ENCODE measurements at places on chromosomes 3 and 15.

DNA sequence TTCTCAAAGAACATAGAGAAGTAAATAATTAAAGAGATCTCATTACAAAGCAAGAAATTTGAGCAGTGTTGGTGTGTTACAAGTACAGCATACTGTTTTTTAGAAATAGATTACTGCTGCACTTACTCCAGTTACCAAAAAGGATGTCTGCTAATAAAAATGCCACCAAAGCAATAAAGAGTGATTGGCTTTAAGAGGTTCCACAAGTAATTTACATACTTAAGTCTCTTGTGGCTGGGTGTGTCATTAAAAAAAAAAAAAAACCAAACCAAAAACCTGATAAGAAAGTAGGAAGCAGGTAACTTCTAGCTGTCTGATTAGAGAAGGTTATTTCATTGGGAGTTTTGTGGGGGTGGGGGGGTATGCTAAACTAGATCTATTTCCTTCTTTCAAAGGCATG, 15.2 kb downstream of the RAB11A start:
- peak; percentile 38 for DNase-seq

DNA sequence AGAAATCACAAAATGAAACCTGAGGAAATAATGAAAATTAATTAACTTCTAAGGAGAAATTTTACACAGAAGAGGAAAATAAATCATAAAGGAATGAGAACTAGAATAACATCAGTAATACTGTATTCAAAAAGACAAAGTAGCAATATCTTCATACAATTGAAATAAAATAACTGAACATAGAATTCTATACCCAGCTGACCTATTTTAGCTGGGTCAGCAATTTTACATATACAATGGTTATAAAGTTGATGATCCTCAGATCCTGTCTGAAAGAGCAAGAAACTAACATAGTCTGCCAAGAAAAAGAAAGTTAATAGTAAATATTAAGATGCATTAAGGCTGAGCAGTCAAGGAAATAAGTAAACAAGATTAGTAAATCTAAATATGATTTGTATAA, 93.0 kb upstream of the P3H2 start:
- no peak for DNase-seq

GRCh38 chr3:4496087-4496452, 2.9 kb downstream of the ITPR1 start:
- no peak for DNase-seq

- peak; percentile 66 for DNase-seq
Observed at GRCh38 chr3:128572644-128573105, 77.9 kb downstream of the RPN1 start.

DNA sequence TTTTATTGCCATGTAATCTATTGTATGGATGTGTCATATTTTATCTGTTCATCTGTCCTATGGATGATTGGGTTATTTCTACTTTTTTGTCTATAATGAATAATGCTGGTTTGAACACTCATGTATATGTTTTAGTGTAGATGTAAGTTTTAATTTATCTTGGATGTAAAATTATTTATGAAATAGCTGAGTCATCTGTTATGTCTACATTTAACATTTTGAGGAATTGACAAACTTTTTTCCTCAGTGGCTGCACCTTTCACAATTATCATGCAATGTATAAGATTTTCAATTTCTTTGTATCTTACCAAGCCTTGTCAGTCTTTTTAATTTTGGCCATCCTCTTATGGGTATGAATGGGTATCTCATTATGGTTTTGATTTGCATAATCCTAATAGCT, 666.4 kb downstream of the DIPK2A start:
- DNase-seq, result no peak

DNA sequence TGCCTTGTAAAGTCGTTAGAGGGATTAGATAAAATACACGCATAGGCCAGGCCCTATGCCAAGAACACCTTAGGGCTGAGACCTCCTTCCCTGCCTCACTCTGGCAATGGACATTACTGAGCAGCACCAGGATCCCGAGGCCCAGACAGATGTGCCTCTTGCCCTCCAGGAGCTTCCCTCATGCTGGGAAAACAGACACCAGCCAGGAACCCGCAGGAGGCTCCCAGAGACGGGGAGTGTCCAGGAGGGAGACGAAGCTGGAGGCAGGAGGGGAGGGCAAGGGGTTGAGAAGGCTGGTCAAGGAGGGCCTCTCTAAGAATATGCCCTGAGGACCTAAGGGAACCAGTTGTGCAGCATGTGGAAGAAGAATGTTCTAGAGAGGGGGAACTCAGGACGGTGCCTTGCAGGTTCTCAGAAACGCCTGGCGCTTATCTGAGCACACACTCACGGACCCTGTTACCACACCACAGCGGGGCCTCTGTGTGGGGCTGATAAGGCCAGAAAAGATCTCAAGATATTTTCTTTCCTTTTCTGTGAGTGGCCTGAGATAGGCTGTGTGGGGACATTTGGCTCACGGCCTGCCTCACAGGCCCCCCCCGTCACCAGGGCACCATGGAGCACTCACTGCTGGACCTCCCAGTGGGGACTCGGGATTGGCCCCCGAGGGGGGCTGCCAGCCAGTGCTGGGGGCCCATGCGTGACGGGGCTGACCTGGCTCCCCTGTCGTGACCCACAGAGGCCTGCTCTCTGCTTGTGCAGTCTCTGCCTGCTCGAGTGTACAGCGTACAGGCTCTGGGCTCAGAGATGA, 22.0 kb upstream of the CYP11A1 start:
- DNase-seq, result peak; percentile 99

DNA sequence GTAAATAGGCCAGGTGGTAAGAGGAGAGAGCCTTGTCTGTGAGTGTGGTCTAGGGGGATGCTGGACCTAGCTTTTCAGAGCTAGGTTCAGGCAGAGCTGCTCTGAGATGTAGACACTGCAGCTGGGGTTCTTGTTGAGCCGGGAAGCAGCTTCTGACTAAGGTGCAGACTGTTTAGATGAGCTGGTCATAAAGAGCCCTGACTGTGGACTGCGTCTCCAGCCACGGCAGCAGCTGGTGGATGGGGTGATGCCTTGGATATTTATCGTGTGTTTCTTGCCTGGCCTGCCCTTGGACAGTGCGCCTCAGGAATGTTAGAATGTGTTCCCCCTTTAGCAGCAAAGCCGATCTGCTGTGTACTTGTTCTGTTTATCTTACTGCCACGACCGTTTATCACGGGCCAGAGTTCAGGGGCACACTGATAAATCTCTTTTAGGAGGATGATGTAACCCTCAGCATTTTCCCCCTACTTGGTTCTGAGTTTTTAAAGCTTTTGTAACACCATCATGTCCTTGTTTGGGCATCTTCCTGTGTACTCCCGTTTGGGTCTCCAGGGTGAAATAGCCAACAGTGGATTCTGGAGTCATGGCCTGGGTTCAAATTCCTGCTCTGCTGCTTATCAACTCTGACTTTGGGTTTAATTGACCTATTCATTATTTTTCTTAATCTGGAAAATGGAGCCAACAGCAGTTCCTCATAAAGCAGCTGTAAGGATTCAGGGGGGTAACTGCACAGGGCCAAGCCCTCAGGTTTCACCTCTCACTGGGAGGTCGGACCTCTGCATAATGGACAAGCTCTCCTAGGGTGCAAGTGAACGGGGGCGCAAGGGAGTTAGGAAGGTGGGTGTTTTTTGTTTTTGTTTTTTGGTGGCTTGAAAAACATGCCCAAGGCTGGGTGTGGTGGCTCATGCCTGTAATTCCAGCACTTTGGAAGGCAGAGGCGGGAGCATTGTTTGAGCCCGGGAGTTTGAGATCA, 51.4 kb downstream of the FLNB start:
- DNase-seq, result peak; percentile 83

DNA sequence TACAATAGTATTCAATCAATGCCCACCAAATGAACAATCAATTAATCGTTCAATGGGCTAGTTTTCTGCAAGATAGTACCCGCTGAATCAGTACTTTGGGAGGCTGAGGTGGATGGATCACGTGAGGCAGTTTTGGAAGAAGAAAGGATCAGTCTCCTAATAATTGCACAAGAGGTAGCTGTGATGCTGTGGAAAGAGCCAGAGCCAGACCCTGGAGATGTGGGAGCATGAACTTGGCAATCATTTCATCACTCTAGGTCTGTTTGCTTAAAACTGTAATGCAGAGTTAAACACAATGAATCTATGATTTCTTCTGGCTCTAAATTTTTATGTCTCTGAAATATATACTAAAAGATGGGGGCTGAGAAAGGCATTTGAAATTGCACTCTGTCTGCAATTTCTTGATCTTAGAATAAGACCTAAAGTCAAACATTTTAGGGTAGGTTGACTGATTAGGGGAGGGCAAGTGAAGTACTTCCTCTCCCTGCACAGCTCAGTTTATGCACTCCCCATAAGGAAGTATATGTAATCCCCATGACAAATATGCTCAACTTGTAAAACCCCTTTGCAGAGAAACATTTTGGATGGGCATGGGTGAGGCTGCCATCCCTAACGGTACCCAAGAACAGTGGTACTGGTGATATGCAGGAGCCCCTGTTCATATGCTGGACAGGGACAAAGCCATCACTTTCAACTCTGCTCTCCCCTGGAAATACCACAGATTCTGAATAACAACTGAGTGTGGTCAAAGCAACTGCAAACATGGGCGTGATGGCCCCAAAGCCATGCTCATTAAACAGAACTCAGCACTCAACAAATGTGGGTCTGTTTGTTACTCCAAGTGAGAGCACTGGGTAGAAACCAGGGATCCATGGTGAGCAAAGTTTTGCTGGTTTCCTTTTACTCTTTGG, 28.6 kb upstream of the SPATA12 start:
- peak; percentile 20 for DNase-seq

- no peak for DNase-seq
Observed at GRCh38 chr3:110618512-110619226, 452.9 kb upstream of the NECTIN3 start.

- DNase-seq, result no peak
Observed at GRCh38 chr3:133136114-133137041, 98.2 kb downstream of the TMEM108 start.

GRCh38 chr15:45603881-45604280, 16.7 kb downstream of the BLOC1S6 start:
- no peak for DNase-seq

- peak; percentile 46 for DNase-seq
Observed at GRCh38 chr3:152192936-152193672, 75.6 kb upstream of the MBNL1 start.

GRCh38 chr3:71245971-71246880, 337.3 kb downstream of the FOXP1 start:
- peak; percentile 74 for DNase-seq

GRCh38 chr3:72261566-72262564, 476.9 kb upstream of the PROK2 start:
- DNase-seq, result no peak

DNA sequence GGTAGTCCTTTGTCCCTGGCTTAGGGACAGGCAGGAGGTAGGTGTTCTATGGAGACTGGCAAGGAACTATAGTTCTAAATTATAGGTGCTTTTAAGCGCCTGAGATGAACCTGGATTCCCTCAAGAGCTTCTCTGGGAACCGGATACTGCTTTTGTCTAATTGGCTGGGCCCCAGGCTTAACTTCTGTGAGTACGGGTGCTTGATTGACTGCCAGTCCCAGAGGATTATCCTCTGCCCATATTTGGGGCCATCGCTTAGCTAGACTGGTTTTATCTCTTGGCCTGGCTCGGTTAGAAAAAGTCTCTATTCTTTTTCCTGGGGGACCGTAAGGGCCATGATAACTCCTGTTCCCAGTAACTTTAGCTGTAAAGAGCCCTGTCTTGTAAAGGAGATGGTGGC, 339.1 kb downstream of the KCNH8 start:
- no peak for DNase-seq

DNA sequence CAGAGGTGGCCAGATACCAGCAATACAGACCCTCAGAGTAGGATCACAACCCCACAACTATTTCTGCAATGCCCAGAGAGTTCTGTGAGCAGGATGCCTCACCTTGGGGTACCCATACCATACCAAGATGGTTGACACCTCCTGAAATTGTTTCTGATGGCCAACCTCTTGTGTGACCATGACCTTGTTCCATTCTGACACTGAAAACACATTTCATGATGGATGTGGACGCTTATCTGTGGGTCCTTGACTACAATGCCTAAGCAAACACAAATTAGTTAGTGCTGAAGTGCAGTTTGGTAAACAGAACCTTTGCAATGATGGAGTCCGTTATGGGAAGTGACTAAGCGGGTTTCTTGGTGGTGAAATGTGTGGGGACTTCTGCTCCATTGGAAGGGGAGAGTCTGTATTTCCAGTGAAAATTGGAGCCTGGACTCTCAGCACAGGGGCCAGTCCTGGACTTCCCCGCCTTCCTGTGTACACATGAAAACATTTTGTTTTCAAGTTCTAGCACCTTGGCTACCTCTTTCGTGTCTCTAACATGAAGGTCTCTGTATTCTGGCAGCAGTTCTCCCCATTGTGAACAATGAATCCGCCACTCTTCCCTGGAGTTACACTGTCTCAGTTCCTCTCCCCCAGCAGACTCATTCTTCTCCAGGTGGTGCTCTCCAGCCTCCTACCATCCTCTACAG, 106.2 kb downstream of the XXYLT1 start:
- DNase-seq, result no peak

DNA sequence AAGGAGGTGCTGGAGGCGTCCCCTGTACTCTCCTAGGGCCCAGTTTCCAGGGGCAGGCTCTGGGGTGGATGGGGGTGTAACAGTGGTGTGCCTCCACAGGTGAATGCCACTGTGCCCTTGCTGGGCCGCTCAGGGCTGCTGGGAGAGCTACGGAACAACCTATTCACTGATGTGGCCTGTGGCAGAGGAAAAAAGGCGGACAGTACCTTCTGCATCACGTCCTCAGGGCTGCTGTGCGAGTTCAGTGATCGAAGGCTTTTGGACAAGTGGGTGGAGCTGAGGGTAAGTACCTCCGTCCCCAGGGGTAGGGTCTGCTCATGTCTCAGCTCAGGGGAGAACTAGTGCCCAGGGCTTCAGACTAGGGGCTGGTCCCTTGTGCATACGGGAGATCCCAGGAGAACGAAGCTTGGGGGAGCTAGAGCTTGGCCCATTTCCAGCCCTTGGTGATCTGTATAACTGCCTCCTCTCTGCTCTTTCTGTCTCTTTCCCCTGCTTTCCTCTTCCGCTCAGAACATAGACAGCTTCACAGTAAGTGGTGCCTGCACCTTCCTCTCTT, 15.0 kb upstream of the JMJD7 start:
- no peak for DNase-seq

- peak; percentile 48 for DNase-seq
Observed at GRCh38 chr3:128590948-128591347, 59.7 kb downstream of the RPN1 start.

GRCh38 chr3:62712746-62713145, 162.5 kb downstream of the CADPS start:
- DNase-seq, result no peak

GRCh38 chr15:99137877-99138276, 33.0 kb downstream of the SYNM start:
- no peak for DNase-seq

DNA sequence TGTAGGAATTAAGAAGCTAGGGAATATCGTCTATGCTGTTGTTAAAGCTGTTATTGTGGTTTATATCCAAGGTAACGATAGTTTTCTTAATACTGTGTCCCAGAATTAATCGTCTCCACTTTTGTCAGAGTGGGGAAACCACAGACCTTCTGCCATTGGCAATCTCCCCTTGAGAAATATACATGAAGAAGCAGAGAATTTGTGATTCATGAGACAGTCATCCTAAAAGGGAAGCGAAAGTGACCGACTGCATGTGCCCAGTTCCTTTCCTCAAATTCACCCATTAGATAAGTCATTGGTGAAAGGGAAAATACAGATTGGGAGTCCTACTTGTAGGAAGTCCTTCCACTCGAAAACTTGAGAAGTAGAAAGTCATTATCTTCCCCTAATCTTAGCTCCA, 26.6 kb downstream of the DIPK2A start:
- DNase-seq, result no peak

Data from hematopoietic multipotent progenitor cell treated with erythropoietin and hydrocortisone succinate and interleukin-3 and kit ligand, for 6 days (in vitro differentiated cells).